ENCODE measurements at places on chromosomes 3 and 15.

DNA sequence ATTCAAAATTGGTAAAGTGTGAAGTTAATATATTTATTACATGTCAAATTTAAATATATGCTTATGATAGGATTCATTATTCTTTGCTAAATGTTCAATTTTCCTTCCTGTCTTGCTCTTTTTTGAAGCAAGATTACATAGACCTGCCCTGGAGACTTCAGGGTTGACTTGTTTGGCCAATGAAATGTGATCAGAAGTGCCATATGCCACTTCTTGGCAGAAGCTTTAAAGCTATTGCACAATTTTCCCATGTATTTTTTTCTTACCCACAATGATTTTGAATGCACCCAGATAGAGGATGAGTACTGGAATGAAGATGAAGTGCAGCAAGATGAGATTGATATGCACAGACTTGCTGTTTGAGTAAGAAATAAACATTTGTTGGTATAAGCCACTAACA is 406.3 kb upstream of the BCHE start:
- no peak for DNase-seq

GRCh38 chr3:129618901-129619671 is 12.6 kb upstream of the PLXND1 start:
- DNase-seq, result no peak

GRCh38 chr15:64521726-64522164 is 61.4 kb downstream of the ZNF609 start:
- DNase-seq, result no peak

DNA sequence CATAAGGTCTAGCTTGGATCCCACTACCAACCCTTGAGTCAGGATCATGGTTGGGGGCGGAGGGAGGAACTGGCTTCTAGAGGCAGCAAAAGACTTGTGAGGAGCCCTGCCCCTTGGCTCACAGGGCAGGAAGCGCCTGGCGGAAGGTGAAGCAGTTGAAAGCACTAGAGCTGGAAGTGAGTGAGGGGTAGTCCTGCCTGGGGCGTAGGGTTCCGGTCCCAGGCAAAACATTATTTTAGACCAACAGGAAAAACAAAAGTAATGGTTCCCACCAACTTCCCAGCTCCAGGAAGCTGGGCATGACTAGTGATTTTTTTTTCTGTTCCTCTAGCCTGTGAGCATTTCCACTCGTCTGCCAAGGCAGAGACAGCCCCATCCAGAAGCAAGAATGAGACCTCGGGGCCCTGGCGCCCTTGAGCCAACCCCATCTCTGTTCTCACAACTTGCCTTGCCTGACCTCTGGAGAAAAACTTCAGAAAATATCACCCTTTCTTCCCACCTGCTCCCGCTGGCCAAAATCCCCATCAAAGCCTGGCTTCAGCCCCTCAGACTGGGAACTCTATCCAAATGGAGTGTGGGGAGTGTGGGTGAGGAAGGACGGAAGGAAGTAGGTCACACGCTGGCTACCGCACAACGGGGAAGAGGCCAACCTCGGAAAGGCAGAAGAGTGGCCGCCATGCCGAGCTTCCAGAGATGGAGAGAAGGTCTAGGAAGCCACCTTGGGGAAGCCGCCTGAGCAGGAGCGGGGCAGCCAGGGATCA is 57.5 kb downstream of the RBPMS2 start:
- no peak for DNase-seq

DNA sequence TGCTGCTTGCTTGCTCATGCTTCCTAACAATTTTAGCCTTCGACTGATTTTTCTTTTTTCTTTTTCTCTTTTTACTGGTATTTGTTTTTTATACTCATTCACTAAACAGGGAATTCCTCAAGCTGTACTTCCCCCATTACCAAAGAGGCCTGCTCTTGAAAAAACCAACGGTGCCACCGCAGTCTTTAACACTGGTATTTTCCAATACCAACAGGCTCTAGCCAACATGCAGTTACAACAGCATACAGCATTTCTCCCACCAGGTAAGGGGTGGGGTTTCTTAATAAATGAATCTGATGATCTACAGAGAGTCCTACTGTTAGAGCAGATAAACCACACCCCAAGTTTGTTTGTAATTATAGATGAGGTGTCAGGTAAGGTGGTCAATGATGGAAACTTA is 178.8 kb downstream of the MBNL1 start:
- no peak for DNase-seq

- peak; percentile 17 for DNase-seq
Observed at GRCh38 chr3:39109086-39109485, 1.6 kb downstream of the TTC21A start.

- peak; percentile 32 for DNase-seq
Observed at GRCh38 chr15:80201256-80202015, 48.6 kb downstream of the FAH start.

DNA sequence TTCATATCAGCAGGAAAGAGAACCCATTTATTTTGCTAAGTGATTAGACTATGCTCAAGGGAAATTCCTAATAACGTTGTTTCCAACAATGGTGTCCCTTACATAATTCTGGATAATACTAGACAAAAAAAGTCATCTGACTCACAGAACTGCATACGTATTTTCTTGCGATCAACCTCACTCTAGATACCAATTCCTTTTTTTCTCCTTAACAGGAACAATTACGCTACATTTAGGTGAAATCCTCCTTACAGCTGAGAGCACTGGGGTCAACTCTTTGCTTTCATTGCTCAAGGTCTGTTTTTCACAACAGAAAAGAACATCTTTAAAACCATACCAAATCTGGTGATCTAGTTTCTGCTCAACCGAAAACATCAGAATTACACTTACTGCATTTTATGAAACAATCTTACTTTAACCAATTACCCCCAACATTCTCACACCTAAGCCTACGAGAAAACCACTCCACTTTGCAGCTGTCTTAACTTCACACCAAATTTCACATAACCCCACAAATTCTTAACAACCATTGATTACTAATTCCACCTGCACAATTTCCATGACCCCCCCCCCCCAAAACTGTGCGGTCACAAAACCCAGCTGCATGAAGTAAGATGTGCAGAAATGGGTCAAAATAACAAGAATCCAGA is 61.2 kb upstream of the ICE2 start:
- DNase-seq, result no peak

DNA sequence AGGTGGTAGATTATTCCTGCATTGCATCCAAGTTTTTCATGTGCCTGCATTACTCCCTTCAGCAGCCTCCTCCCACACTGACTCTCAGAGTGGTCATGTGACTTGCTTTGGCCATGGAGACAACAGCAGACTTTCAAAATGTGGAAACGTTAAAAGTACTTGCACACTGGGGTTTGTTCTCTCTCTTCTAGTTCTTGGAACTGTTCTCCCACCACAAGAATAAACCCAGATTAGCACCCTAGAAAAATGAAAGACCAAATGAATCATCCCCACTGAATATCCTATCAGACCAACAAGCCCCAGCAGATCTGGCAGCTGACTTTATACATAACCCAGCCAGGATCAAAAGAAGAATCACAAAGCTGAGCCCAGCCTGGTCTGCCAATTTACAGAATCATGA is 398.5 kb downstream of the VPS13C start:
- no peak for DNase-seq

- DNase-seq, result peak; percentile 54
Observed at GRCh38 chr3:47512416-47513124, 942 bp downstream of the ELP6 start.

- DNase-seq, result no peak
Observed at GRCh38 chr3:37726525-37727290, 135.0 kb upstream of the CTDSPL start.

- DNase-seq, result no peak
Observed at GRCh38 chr3:114147251-114147650, 31.6 kb downstream of the DRD3 start.

- DNase-seq, result no peak
Observed at GRCh38 chr3:167110901-167111300, 269.2 kb downstream of the ZBBX start.

DNA sequence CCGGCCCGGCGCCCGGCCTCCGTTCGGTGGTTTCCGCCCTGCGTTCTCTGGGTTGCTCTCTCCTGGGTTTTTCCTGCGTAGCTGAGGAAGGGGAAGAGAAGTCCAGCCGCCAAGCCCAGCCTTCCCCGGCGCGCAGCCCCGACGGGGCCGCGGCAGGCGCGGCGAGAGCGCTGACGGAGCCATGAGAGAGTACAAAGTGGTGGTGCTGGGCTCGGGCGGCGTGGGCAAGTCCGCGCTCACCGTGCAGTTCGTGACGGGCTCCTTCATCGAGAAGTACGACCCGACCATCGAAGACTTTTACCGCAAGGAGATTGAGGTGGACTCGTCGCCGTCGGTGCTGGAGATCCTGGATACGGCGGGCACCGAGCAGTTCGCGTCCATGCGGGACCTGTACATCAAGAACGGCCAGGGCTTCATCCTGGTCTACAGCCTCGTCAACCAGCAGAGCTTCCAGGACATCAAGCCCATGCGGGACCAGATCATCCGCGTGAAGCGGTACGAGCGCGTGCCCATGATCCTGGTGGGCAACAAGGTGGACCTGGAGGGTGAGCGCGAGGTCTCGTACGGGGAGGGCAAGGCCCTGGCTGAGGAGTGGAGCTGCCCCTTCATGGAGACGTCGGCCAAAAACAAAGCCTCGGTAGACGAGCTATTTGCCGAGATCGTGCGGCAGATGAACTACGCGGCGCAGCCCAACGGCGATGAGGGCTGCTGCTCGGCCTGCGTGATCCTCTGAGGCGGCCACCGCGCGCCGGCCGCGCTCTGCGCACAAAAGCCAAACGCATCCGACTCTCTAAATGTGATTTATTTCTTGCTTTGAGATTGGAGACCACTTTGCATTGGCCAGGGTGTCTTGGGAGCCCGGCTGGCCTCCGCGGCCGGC is 727 bp downstream of the RAP2B start:
- DNase-seq, result peak; percentile 66

DNA sequence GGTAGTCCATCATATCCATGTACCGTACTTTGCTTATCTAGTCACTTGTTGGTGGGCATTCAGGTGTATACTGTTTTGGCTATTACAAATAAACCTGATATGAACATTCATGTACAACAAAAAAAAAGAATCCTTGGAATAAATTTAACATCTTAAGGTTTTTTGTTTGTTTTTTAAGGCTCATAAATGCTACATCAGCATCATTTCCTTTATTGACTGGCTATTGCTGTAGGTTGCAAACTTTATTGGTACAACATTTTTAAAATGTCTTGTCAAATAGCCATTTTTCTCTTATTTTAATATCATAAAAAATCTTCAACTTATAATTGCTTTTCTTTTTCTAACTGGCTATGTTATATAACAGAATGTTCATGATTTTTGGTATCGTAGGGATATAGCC is 16.2 kb downstream of the DHFR2 start:
- no peak for DNase-seq

DNA sequence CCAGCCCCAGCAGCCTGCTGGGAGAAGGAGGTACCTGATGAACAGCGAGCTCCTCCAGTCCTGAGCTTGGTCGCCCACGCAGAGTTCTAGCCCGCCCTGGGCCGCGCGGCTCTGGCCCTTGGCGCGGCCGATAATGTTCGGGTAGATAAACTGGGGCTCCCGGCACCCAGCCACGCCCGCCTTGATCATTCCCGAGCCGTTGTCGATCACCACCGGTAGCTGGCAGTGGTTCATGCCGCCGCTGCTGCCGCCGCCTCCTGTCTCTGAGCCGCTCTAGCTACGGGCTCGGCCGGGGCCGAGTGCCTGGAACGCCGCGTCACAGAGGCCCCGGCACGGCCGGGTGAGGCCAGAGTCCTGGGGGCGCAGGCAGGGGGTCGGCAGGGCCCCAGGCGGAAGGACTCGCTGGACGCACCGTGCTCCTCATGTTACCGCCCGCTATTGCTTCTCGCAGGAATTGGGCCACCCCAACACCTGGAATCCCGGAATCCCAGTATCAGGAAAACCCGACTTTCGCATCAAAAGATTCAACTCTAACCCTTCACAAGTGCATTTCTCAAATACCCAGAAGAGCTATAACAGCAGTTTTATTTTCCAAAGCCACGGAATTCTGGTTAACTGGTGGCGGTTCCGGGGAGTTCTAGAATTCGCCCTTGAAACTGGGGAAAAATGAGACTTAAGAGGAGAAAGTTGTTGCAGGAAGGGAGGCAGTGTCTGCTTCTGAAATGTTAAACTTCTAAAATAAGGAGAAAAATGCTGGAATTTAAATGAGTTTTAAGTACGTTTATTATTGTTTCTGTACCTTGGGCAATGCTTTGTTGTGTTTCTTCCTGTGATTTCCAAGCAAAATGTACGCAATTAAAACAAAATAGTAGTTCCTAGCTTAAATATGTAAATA is at the start of gene ACTRT3:
ACTRT3 (minus strand) TSS at position 275 of the 895 bp plus-strand sequence; CDS start at position 234, 41 bp downstream.
- peak; percentile 88 for DNase-seq

- DNase-seq, result no peak
Observed at GRCh38 chr3:65951836-65952505, 86.7 kb downstream of the MAGI1 start.

GRCh38 chr3:100825574-100825973 is 116.3 kb downstream of the TFG start:
- DNase-seq, result no peak

GRCh38 chr3:173221010-173221409 is 80.0 kb upstream of the SPATA16 start:
- DNase-seq, result no peak

DNA sequence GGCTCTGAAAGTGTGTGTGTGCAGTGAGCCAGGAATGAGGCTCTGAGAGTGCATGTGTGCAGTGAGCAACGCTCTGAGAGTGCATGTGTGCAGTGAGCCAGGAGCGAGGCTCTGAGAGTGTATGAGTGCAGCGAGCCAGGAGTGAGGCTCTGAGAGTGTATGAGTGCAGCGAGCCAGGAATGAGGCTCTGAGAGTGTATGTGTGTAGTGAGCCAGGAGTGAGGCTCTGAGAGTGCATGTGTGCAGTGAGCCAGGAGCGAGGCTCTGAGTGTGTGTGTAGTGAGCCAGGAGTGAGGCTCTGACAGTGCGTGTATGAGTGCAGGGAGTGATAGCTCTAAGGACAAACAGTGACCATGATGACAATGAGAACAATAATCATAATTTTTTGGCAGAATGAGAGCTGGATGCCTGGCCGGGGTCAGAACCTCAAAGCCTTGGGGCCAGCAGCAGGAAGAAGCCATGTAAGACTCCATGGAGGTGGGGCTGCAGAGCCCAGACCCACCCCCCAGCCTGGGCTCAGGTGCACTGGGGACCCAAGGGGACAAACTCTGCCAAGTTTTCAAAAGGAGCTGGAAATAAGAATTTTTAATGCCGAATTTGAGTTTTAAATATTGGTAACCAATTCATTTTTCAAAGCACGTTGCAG is 85.7 kb upstream of the PRR20G start:
- DNase-seq, result no peak

GRCh38 chr3:177615015-177615414 is 417.7 kb upstream of the TBL1XR1 start:
- DNase-seq, result no peak

DNA sequence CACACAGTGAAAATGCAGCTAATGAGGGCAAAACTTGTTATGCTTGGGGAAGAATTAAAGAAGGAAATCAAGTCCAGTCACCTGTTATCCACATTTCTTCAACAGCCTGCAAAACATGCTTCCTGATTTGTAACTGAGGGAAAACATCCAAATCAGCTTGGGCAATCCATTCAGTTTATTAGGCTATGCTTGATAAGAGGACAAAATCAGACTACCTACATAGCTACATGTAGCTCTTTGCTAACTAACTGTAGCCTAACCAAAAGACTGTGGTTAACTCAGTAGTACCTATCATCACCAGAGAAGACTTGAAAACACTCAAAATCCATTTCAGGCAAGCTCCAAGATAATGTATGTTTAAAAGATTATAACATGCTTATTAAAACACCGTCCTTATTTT is 436.4 kb downstream of the SHQ1 start:
- no peak for DNase-seq

Measured in ecto neural progenitor cell (in vitro differentiated cells).